ENCODE measurements at places on chromosomes 3 and 15.

- no peak for DNase-seq
These were observed 36.1 kb upstream of the MYO5C start for GRCh38 chr15:52331490-52332240.

DNA sequence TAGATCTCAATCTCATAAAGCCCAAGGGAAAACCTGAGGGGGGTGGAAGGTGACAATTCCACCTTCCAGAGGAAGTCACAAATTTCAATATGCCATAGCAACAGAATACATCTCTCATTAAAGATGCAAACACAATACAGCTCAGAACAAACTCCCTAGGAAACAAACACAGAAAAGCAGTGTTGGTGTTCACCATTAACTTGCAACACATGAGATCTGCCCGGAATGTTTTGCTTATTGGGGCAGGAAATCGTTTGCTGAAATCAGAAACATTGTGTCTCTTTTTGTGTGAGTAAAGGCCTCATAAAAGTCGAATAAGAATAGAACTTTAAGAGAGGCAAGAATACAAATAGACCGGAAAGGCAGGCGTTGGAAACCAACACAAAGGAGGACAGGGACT lies 5.8 kb upstream of the RYR3 start:
- no peak for DNase-seq

DNA sequence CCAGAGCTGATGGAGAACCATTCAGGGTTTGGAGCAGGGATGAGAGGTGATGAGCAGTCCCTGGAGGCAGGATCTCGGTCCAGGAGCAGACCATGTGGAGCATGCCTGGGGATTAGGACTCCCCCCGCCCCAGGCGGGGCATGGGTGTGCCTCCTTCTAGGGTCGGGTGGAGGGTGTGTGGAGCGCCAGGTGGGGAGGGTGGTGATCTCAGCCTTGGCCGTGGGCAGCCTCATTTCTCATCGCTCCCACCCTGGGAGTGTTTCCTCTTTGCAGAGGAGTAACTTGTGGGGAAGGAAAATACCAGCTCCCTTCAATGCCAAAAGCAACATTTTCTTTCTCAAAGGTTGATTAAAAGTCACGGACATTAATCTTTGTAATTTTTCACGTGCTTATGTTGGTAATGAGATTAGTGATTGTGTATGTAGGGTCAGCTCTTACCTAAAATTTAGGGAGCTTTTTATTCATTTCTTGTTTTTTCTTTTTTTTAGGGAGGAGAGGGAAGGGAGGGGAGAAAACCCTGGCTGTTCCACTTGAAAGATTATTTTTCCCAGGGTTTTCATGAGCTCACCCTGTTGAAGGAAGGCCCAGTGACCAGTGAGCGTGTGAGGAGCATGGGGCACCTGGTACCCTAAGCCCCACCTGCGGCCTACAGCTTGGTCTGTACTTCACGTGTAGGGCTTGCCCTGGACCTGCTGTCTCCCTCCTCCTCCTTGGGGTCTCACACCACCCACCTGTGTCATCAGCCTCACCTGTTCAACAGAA lies 11.0 kb downstream of the FBLN2 start:
- no peak for DNase-seq

DNA sequence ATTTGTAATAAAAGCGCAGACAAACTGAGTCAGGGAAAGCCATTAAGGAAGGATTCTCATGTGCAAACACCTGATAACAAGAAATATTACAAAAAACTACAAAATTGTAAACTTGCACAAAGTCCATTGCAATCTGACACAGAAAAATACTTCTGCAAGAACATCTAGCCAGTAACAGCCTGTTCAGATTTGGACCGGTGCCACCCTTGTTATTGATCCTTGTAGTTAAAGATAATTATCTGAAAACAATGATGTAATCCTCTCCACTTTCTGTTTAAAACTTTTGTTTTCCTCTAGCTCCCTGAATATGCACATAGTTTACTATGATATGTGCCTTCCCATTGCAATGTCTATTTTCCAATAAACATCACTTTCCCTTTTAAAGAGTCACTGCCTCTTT lies 1090.2 kb downstream of the PLOD2 start:
- no peak for DNase-seq

DNA sequence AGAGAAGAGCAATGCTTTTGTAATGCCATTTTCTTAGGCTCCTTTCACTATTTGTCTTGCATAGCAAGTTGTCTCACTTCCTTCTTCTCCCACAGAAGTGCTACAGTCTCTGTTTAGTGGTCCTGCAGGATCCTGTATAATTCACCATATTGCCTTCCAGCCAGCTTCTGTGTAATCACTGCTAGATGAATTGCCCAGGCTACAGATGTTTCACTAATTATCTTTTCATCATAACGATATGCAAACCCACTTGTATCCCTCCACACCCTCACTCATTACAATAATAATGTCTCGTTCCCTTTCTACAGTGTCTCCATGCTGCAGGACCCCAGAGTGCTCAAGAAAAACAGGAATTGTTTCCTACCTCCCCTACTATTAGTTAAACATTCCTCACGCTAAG lies 402.9 kb downstream of the TBL1XR1 start:
- DNase-seq, result no peak

GRCh38 chr15:80216141-80216540 lies 35.9 kb downstream of the CTXND1 start:
- no peak for DNase-seq

DNA sequence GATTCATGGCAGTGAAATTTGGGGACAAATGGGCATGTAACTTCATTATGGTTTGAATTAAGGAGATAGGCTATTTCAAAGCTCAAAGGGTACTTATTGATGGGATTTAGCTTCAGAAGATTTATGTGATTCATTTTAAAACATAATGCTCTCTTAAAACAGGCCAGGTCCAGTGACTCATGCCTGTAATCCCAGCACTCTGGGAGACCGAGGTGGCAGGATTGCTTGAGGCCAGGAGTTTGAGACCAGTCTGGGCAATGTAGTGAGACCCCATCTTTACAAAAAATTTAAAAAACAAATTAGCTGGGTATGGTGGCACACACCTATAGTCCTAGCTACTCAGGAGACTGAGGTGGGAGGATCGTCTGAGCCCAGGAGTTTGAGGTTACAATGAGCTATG lies 11.5 kb downstream of the THAP10 start:
- DNase-seq, result no peak

DNA sequence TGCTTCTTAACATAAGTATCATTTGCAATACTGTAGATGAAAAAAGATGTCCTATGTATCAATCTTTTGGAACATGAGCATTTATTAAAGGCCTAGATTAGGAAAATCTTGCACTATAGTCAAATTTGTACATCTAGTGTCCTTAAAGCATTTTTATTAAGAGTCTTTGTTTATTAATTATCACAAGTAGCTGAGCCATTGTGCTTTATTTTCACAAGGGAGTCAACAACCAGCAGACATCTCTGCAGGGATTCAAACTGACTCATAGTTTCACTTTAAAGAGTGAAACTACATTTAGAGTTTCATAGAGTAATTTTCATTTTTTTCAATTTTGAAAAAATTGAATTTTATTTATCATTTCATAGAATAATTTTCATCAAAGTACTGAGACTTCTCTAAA lies 94.5 kb upstream of the EIF1B start:
- DNase-seq, result no peak

- DNase-seq, result no peak
These were observed 66.7 kb downstream of the ITGA11 start for GRCh38 chr15:68365140-68365745.

DNA sequence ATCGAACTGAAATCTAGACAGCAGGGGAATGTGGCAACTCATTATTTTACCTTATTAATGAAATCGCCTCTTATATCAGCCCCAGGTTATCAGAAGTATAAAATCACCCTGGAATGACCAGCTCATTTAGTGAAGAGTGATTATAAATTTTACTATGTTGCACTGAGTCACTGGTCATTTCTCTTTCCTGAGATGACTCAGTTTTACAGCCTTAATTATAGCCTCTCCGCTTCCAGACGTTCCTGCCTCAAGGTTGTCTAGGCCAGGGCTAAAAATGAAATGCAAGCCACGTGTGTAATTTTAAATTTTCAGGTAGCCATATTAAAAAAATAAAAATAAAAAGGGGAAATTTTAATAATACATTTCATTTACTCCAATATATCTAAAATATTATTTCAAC lies 33.3 kb downstream of the DET1 start:
- no peak for DNase-seq

GRCh38 chr3:170467007-170467406 lies 48.3 kb downstream of the CLDN11 start:
- peak; percentile 80 for DNase-seq

DNA sequence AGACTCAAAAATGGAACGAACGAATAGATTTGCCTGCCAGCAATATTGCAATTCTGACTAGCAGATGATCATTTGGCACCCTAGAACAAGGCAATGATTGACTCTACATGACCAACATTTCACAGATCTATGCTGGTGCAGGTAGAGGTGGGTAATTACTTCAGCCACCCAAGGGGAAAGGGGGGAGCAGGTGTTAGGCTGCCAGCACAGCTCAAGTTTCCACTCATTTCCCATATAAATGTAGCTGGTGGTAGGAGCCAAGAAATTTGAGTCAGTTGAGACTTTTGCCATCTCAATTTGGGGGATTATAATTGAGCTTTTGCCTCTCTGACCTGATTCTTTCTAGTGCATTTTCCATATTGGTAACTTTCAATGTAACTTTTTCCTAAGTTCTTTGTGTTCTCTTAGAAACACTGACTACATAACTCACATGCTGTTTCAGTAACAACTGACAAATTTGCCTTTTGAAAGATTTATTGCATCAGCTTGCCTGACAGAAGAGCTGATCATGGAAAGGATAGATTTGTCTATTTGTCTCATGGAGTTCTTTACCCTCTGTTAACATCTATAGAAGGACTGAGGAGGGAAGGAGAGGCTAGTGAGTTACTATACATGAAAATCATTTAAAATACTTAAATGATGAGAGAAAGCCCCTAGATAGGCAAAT lies 902.5 kb downstream of the ZPLD1 start:
- DNase-seq, result no peak

GRCh38 chr3:75136100-75136897 lies 521.8 kb upstream of the CNTN3 start:
- no peak for DNase-seq

DNA sequence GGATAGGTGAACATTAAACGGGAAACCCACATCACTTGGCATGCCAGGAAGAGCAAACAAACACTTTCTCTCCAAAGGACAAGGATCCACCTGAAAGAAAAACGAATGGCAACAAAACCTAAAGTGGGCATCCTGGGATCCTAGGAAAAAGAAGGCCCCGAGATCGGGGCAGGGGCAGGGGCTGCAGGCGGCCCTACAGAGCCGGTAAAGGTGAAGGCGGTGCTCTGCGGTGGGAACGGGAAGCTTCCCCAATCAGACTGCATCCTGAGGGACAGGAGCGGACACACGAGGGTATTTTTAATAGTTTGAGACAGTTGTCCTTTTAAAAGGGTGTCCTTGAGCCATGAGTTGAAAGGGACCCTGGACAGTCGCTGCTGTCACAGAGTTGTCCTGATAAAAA lies 24.9 kb upstream of the GABRA5 start:
- DNase-seq, result no peak

DNA sequence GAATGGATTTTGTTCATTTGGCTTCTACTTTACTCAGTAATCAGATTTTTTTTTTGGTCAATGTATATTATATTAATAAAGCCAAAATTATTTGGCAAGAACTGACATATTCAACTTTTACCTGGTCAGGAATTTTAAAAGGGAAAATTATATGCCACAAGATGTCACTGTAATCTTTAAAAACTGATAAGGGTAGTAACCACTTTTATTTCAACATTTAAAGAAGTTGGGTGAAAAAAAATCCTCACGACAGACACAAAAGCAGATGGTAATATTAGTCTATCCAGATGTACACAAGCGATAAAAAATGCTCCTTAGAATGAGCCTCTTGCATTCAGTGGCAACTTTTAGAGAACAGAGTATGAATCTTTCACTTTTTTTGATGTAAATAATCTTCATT lies 101.9 kb downstream of the SERPINI1 start:
- no peak for DNase-seq

DNA sequence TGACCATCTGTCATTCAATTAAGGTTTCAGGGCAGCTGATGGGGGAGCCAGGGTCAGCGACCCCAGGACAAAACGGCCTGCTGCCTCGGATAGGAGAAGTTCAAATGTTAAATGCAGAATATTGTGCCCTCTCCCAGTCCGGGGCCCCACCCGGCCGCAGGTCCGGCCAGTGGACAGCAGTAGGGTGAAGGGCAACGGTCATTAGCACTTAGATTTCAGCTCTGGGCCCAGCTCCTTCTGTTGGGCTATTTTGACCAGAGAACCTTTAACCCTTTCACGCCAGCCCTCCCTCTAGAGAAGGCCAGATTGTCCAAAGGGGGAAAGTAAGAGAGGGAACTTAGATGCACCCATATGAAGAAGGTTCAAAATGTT lies 16.1 kb upstream of the ONECUT1 start:
- DNase-seq, result no peak

DNA sequence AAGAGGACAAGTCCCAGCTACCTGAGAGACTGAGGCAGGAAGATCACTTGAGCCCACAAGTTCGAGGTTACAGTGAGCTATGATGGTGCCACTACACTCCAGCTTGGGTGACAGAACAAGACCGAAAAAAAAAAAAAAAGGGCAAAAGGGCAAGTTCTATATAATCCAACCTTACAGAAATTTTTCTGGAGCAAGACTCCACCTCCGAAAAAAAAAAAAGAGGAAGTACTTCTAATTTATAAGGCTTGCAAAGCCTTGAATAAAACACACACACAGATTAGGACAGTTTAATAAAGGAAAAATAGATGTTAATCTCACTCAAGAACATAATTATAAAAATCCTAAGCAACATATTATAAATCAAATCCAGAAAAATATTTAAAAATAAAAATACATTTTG lies 14.4 kb upstream of the XYLB start:
- no peak for DNase-seq
